ENCODE measurements at places on chromosomes 13 and 19. TPM values are rescaled to one million over a fixed set of nuclear protein-coding genes. Genes with fewer than 3 reads are reported as not detected.

DNA sequence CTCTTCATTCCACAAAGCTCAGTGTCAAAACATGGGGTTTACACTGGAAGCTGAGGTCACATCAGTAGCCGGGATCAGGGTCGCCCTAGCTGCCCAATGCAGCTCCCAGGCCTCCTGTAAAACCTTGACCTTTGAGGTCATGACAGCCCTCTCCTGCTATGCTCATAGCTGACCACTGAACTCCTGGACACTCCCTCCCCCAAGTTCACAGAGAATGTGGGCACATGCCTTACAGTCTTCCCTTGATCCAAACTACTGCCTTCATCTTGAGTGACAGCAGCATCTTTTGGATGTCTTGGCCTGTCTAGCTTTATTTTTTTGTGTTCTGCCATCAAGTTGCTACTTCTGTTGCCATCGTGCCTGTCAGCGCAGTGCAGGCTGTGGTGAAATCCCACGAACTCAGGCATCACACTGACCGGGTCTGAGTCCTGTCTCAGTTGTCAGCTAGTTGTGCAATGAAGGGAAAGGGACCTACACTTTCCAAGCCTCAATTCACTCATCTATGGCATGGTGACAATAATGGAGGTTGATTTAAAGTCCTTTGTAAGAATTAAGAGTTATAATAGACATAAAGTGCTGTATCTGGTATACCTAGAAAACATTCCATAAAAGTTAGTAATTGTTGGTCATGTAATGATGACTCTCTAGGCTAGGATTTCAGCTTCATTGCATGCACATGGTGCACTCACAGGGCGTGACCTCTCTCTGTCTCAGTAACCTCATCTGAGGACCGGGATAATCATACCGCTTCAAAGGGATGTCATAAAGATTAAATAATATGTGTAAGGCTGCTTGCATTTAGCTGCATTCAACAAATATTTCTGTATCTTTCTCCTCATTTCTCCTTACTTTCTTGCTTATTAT is 16.4 kb upstream of the ALOX5AP start:
- H3K27me3 ChIP-seq, result no peaks in the 10 kb centered on the region
- no peaks in the 10 kb centered on the region for H3K36me3 ChIP-seq
- no peaks in the 10 kb centered on the region for H3K4me1 ChIP-seq
- H3K4me3 ChIP-seq, result no peak overlapping the region
- no peak overlapping the region for H3K27ac ChIP-seq
- no peak for DNase-seq

GRCh38 chr13:67008075-67008668 is 222.0 kb downstream of the PCDH9 start:
- H3K27ac ChIP-seq, result no peak overlapping the region
- no peaks in the 10 kb centered on the region for H3K4me1 ChIP-seq
- H3K4me3 ChIP-seq, result no peak overlapping the region
- no peaks in the 10 kb centered on the region for H3K27me3 ChIP-seq

GRCh38 chr13:109026266-109026665 is 396.9 kb downstream of the MYO16 start:
- no peak overlapping the region for H3K4me3 ChIP-seq
- H3K27me3 ChIP-seq, result no peaks in the 10 kb centered on the region
- no peak for DNase-seq
- H3K36me3 ChIP-seq, result no peaks in the 10 kb centered on the region
- no peaks in the 10 kb centered on the region for H3K4me1 ChIP-seq

DNA sequence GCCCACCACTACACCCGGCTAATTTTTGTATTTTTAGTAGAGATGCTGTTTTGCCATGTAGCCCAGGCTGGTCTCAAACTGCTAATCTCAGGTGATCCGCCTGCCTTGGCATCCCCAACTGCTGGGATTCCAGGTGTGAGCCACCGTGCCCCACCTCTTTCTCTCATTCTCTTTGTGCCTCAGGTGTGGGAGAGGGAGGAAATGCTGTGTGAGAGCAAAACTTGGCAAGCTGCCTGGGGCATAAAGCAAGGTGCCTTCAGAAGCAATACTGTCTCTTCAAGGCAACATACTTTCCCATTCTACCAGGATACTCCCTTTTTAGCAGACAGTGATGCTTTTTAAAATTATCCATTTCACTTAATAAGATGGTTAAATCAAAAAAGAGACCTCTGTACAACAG is 53.2 kb upstream of the RFC3 start:
- H3K4me1 ChIP-seq, result no peaks in the 10 kb centered on the region
- no peaks in the 10 kb centered on the region for H3K36me3 ChIP-seq
- no peak overlapping the region for H3K4me3 ChIP-seq
- no peaks in the 10 kb centered on the region for H3K27me3 ChIP-seq
- no peak for DNase-seq
- H3K27ac ChIP-seq, result no peak overlapping the region

NLRP4 gene
- not detected for total RNA-seq

MYDGF gene
- 56.7 TPM for total RNA-seq
